ENCODE measurements at places on chromosomes 6 and 20. TPM values are rescaled to one million over a fixed set of nuclear protein-coding genes. Genes with fewer than 3 reads are reported as not detected.
A peak's percentile ranks its signal among the peaks of the same experiment; 100 is the strongest.

DNA sequence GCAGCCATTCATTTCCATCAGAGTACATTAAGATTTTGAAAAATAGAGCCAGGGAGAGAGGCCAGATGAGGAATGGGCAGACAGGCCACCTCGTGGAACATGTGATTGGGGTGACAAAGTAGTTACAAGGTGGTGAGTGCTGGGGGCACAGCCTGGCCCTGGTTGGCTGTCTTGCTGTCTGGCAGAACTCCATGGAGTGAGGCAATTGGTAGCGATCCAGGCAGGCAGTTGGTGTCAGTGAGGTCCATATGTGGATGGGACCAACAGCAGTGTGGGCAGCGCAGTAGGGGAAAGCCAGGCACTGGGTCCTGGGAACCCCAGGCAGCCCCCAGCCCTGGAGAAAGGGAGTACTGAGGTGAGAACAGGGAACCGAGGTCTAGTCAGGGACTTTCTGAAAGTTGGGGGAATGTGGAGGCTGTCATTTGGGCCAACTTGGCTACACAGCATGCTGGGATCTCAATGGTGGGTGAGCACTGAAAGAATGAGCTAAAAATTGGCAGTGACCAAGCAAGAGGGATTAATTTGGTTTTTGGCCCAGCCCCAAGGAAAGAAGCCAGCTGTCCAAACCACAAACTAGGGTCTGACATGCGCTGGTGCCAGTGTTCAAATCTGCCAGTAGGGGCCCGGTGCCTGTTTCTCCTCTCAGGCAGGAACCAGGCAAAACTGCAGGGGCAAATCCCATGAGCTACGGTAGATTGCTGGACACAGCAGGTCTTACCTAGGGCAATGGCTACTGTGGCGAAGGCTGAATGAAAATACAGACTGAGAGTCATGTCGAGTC, 61.4 kb upstream of the E2F3 start:
- no peak for DNase-seq

DNA sequence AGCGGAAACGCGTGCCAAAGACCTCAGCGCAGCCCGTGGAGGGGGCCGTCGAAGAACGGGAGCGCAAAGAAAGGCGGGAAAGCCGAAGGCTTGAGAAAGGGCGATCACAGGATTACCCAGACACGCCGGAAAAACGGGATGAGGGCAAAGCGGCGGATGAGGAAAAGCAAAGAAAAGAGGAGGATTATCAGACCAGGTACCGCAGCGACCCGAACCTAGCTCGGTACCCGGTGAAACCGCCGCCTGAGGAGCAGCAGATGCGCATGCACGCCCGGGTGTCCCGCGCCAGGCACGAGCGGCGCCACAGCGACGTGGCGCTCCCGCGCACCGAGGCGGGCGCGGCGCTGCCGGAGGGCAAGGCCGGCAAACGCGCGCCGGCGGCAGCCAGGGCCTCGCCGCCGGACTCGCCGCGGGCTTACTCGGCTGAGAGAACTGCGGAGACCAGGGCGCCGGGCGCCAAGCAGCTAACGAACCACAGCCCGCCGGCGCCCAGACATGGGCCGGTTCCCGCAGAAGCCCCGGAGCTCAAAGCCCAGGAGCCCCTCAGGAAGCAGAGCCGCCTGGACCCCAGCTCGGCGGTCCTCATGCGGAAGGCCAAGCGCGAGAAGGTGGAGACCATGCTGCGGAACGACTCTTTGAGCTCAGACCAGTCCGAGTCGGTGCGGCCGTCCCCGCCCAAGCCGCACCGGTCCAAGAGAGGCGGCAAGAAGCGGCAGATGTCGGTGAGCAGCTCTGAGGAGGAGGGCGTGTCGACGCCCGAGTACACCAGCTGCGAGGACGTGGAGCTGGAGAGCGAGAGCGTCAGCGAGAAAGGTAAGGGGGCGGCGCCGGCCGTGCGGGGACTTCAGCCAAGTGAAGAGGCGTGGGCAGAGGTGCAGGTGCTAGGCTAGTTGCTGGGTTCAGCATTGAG, 296.2 kb downstream of the RIMS1 start:
- peak; percentile 53 for DNase-seq

GRCh38 chr6:41733360-41733706, 2.1 kb downstream of the TFEB start:
- DNase-seq: no peak

GRCh38 chr20:33014336-33015113, 7.0 kb downstream of the BPIFB2 start:
- no peak for DNase-seq

GRCh38 chr6:131914967-131915751, 36.0 kb downstream of the CCN2 start:
- DNase-seq: peak; percentile 82

- DNase-seq: no peak
Measured at GRCh38 chr20:22563062-22563965, 21.1 kb downstream of the FOXA2 start.

DNA sequence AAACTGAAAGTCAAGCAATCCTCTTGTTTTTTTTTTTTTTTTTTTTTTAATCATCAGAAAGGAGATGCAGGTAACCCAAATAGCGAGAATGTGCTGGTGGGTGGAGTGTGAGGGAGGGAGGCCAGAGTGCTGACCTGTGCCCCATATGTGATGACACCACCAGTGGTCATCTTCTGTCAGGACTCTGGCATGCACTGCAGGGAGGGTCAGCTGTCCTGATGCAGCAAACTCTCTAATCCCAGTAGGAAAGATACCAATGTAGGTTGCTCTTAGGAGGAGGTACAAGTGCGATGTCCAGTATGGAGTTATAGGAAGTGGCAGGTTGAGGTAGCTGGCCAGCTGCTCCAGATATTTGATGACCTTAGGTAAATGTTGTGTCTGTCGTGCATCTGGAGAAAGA, 2.8 kb upstream of the CST4 start:
- no peak for DNase-seq

The BMP2 gene
- total RNA-seq: 14.5 TPM

The GPSM3 gene
- total RNA-seq: 6.2 TPM

The SRSF12 gene
- total RNA-seq: under 0.01 TPM

The FRS3 gene
- total RNA-seq: 0.60 TPM

Measured in lung microvascular endothelial cell (primary cell).